ENCODE measurements at places on chromosomes 2 and 18.

DNA sequence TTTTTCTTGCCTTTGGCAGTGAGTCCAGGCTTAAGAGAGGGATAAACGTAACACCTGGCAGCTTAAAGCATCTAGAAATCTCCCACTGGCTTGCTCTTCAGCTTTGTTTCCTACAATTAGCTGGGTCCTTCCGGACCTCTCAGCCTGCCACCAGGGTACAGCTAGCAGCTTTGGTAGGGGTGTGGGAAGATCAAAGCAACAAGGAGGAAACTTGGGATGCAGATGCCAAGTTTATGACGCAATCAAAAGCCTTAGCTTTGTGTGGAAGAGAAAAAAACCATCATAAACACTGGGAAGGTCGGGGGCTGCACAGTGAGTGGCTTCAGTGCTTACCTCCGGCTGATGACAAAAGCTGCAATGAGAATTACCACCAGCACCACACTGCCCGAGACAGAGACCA lies 116.9 kb downstream of the EPHA4 start:
- no peak for DNase-seq

- DNase-seq = no peak
These were observed 434.7 kb upstream of the SETBP1 start for GRCh38 chr18:44246001-44246400.

GRCh38 chr2:197251576-197251975 lies 59.0 kb downstream of the ANKRD44 start:
- DNase-seq = no peak

GRCh38 chr18:6607343-6607742 lies 122.2 kb upstream of the ARHGAP28 start:
- DNase-seq = no peak

GRCh38 chr18:73007915-73008308 lies 140.1 kb upstream of the NETO1 start:
- DNase-seq = no peak

DNA sequence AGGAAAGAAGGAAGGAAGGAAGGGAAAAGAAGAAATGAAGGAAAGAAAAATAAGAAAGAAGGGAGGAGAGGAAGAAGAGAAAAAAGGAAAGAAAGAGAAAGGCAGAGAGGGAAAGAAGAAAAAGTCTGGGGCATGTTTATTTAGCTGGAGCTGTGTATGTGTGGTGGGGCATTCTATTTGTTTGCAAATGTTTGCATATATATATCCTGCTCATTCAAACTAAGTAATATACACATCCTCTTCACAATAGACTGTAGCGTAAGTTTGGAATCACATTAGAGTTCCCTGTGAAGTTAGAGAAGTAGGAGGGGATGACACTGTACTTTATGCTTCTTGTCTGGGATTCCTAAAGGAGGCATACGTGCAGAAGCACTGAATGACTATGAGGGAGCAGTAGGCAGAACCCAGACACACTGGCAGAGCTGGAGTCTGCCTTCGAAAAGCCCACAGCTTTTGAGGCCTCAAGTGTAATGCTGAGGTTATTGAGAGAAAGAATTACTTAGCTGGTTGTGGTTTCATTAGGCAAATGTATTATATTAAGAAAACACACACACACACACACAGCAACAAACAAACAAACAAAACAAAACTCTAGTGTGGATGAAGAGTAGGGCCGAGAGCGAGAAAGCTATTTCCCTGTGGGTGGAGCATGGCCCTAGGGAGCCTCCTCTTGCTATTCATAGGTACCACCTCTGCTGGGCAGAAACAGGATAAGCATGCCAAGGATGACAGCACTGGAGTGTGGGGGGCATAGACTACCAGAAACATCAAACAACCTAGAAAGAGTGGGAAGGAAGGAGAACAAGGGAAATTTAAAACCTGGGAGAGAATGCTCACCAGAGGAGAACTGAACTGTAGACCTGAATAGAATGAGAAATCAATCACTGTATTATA lies 905.1 kb upstream of the NXPH2 start:
- no peak for DNase-seq

- no peak for DNase-seq
These were observed 16.5 kb downstream of the PASK start for GRCh38 chr2:241132538-241133435.

DNA sequence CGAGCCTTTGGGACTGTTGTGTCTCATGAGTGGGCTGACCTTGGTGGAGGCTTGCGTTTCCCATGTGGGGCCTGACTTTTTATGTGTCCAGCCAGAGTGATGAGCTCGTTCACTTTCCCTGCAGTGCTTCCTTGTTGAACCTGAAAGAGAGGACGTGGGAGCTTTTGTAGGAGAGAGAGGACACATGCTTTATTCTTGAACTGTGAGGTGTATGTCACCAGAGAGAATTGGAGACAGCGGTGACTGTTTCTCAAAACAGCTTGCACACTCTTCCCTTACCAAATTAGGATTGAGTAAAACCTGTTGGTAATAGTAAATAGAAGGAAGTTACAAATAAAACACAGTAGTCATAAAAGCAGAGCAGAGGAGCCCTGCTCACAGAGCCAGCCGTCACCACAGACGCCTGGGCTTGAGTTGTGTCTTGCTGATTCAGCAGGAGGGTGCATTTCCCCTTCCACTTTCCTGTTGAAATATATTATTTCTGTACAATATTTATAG lies 60.7 kb downstream of the INPP4A start:
- no peak for DNase-seq

- DNase-seq = no peak
These were observed 396.6 kb upstream of the TRIB2 start for GRCh38 chr2:12320027-12320734.

DNA sequence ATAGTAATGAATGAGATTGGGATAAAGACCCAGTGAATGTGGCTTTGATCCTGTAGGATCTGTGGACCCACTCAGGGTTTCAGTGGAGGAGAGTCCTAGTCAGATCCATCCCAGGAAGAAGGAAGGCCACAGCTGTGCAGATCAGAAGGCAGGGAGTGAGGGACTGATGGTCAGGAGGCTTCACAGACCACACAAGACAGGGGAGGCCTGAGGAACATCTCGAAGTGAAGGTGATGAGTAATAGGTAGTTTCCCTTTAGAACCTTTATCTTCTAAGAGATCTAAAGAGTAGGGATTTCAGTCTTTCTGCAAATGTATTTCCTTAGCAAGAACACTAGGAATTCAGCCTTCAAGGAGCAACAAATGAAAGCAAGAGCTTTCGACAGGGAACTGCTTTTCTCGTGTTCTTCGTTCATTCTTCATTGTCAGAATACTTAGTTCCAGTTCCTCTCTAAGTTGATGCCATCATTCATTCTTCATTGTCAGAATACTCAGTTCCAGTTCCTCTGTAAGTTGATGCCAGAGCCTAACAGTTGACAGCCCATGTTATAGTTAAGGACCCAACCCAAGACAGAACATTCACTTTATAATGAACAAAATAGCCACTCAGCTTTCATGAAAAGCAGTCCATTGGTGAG lies 150.2 kb upstream of the EPAS1 start:
- no peak for DNase-seq

DNA sequence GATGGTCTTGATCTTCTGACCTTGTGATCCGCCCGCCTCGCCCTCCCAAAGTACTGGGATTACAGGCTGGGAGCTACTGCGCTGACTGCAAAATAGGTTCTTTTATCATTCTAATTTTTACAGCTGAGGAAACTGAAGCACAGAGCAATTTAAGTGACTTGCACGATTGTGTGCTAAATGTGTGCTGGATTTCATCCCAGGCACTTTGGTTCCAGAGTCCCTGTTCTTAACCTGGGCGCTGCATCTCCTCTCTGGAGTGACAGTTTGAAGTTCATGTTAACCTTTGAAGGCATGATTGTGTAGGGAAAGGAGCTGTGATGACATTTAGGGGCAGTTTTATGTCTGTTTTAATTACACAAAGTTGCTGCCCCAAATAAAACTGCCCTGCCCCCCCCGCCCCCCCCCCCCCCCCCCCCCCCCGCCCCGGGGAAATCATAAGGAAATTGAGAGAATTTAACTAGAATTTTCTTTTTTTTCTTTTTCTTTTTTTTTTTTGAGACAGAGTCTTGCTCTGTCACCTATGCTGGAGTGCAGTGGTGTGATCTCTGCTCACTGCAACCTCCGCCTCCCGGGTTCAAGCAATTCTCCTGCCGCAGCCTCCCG lies 5.6 kb downstream of the ACSL3 start:
- DNase-seq = no peak

- no peak for DNase-seq
These were observed 813.9 kb upstream of the CNTNAP5 start for GRCh38 chr2:123211181-123211580.

- no peak for DNase-seq
These were observed 496.8 kb upstream of the RAB6C start for GRCh38 chr2:129482626-129483025.

DNA sequence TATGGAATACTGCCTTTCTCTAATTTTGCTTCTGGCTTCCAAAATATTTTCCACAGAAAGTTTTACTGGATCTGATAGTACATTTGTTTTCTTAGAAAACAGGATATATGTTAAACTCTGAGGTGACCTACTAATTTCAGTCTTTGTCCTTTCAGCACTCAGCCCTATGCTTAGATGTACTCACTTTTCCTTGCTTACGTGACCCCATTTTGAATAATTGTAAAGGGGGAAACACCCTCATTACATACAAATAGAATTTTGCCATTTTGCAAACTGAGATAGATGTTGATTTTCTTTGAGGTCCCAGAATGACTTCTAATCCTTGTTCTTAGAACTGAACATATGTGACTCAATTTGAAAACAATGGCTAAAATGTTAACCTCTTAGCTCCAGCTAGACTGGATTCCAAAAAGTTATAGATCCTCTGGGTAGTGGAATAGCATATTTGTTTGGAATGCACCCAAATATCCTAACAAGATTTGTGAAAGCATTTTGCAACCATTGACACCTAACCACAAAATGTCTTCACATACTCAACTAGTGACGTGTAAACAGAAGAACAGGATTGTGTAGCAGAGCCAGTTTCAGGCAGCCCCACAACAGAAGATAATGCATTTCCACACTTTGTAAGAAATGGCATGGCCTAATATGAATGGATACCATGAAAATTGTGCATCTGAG lies 44.8 kb upstream of the EHBP1 start:
- DNase-seq = no peak

- no peak for DNase-seq
These were observed 3.1 kb downstream of the ELP2 start for GRCh38 chr18:36132756-36133155.

DNA sequence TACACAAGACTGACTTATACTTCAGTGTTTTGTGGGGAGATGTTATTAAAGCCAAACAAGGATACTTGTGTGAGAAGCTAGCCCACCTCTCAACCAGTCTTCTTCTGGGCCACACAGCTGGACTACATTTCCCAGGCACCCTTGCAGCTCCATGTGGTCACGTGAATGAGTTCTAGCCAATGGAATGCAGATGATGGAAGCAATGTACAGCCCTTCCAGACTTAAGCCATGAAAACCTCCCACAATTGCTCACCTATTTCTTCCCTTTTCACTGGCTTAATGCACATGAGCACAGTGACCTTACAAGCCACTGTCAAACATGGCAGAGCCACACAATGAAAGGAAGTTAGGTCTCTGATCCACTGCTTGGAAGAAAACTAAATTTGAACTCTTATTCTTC lies 20.4 kb upstream of the FEZ2 start:
- DNase-seq = no peak

DNA sequence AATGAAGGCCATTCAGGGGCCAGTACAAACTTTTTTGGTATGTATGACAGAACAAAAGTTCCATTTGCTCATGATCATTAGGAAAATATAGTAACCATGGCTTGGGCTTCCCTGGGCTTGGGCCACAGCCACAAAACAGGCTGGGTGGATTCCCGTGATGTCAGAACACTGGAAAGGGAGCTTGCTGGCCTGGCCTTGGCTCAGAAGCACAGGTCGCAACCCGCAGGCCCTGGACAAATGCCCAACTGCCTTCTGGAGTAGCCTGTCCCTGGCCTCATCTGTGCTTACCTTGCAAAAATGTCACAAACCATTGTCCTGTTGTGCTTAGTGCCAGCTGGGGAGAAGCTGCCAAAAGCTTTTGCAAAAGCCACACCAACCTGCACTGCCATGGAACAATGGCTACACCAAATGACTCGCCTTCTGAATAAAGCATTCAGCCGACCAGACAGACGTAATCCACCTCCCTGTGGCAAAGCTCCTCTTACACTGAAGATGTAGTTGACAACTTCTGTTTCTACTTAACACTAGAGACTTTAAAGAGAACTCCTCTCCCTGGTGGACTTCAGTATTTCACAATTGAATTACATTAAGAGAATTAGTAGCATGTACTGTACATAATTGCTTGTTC lies 125.5 kb downstream of the ANKRD44 start:
- no peak for DNase-seq

DNA sequence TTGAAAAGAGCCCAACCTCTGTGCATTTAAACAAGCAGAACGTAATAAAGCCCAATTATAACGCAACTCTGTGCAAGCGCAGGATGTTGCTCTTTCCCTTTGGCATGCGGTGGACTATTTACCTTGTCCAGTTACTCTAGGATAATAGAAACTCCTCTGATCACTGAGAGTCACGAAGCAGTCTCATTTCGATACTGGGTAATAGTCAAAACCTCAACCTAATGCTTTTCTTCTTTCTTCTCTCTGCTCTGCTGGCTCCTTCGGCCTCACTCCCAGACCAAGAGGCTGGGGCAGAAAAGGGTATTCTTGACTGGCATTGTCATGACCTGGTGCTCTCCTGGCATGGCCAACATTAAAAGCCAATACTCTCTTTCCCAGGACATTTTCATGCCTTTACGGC lies 89.7 kb upstream of the GCFC2 start:
- no peak for DNase-seq

- DNase-seq = no peak
These were observed 66.8 kb downstream of the LINC00305 start for GRCh38 chr18:64082054-64082453.

DNA sequence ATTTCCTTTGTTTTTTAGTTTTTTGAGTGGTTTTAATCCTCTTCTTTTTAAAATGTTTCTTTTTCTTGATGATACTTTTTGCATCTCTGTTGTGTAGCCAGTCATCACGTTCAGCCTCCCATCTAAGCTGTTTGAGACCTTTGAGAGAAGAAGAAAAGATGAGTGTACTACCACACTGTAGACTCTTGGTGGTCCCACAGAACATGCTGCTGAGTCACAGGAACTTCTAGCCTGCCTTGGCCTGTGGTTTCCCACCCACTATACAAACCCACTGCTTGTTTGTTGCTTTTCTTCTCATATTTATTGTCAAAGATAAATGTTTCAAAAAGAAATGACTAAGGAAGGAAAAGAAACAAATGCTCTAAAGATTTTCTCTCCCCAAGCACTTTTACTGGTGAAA lies 5.5 kb downstream of the CEBPZOS start:
- peak; percentile 51 for DNase-seq

DNA sequence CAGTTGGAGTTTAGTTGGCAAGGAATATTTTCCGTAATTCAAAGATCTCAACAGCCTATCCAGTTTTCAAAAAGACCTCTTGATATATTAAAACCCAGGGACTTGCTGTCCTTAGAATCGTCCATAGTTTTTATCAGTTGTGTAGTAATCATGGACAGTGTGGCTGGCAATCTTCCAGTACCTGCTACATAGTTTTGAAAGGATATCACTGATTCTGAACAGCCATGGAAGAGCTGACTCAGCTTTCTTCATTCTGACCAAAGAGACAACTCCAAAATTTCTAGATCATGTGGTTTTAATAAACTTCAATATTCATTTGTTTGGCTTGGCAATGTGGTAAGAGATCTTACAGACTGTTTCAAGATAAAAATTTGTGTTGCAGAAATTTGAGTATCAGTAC lies 616.7 kb downstream of the TDRD15 start:
- no peak for DNase-seq

- DNase-seq = no peak
These were observed 646.9 kb upstream of the ZEB2 start for GRCh38 chr2:145166731-145167302.

GRCh38 chr2:214126135-214126534 lies 284.7 kb upstream of the VWC2L start:
- DNase-seq = no peak

- DNase-seq = no peak
These were observed 2.3 kb downstream of the CEP192 start for GRCh38 chr18:12993439-12993838.

All from activated CD8-positive, alpha-beta memory T cell treated with anti-CD3 and anti-CD28 coated beads for 4 hours (primary cell).